ENCODE measurements at places on chromosomes 6 and 20.
A peak's percentile ranks its signal among the peaks of the same experiment; 100 is the strongest.

GRCh38 chr20:62929051-62929538 lies 2.8 kb upstream of the DIDO1 start:
- peak overlapping the region; percentile 34 for H3K27ac ChIP-seq
- peaks cover 6% of the 10 kb centered on the region for H3K4me1 ChIP-seq
- peak overlapping the region; percentile 32 for H3K4me3 ChIP-seq
- DNase-seq, result no peak
- H3K36me3 ChIP-seq, result 0 out of 2 replicates have a peak, but pooled peaks cover 3% of the 10 kb centered on the region

GRCh38 chr6:169324656-169325459 lies 71.2 kb upstream of the THBS2 start:
- H3K4me1 ChIP-seq, result no peaks in the 10 kb centered on the region
- no peaks in the 10 kb centered on the region for H3K36me3 ChIP-seq
- no peak overlapping the region for H3K27ac ChIP-seq
- no peak overlapping the region for H3K4me3 ChIP-seq
- DNase-seq, result no peak

- H3K27ac ChIP-seq, result no peak overlapping the region
- no peak for DNase-seq
- H3K4me1 ChIP-seq, result no peaks in the 10 kb centered on the region
- no peak overlapping the region for H3K4me3 ChIP-seq
- no peaks in the 10 kb centered on the region for H3K27me3 ChIP-seq
- no peaks in the 10 kb centered on the region for H3K36me3 ChIP-seq
Measured at GRCh38 chr20:52867305-52867704, 104.9 kb upstream of the TSHZ2 start.

GRCh38 chr6:134553936-134554335 lies 236.0 kb upstream of the SGK1 start:
- no peak overlapping the region for H3K27ac ChIP-seq
- no peaks in the 10 kb centered on the region for H3K36me3 ChIP-seq
- no peak overlapping the region for H3K4me3 ChIP-seq
- DNase-seq, result no peak
- no peaks in the 10 kb centered on the region for H3K27me3 ChIP-seq
- H3K4me1 ChIP-seq, result no peaks in the 10 kb centered on the region

DNA sequence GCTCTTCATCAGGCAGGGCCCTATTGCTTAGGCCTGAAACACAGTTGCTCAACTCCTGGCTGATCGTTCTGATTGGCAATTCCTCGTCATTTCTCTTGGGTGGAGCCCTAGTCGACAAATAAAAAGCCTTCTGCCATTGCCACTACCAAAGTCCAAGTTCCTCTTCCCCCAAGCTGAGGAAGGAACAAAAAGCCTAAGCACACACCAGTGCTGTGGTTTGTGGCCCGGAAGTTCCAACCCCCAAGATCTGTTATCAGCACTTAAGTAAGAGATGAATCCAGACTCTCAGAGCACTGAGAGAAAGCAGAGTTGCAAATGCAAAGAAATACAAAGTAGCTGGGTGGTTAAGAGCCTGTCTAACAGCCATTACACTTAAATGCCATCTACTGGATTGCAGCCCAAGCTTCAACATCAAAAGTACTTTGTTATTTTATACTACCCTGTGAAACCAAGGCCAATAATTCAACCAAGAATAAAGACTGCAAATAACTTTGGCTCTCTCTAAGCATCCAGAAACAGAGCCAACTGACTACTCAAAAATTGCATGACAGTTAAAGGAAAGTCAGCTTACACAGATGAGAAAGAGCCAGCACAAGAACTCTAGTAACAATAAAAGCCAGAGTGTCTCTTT lies 1024.0 kb downstream of the GRIK2 start:
- no peaks in the 10 kb centered on the region for H3K4me1 ChIP-seq
- H3K4me3 ChIP-seq, result no peak overlapping the region
- H3K36me3 ChIP-seq, result no peaks in the 10 kb centered on the region

- no peaks in the 10 kb centered on the region for H3K36me3 ChIP-seq
- H3K27ac ChIP-seq, result no peak overlapping the region
- H3K27me3 ChIP-seq, result no peaks in the 10 kb centered on the region
- H3K4me3 ChIP-seq, result no peak overlapping the region
- H3K4me1 ChIP-seq, result no peaks in the 10 kb centered on the region
Measured at GRCh38 chr6:166849749-166850183, 106.6 kb downstream of the RNASET2 start.

DNA sequence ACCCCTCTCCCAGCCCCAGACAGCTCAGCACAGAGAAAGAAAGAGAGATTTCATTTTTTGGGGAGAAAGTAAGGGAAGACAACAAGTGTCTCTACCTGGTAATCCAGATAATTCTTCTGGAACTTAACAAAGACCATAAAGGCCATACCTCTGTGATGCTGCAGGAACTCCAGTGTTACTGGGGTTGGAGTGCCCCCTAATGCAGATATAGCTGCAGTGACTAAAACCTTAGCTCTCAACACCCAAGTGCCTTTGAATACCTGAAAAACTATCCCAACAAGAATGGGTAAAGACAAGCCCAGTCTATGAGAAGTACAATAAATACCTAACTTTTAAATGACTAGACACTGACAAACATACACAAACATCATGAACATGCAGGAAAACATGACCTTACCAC lies 365.3 kb upstream of the PTCHD4 start:
- no peak overlapping the region for H3K27ac ChIP-seq
- no peaks in the 10 kb centered on the region for H3K4me1 ChIP-seq
- no peaks in the 10 kb centered on the region for H3K27me3 ChIP-seq
- H3K4me3 ChIP-seq, result no peak overlapping the region

DNA sequence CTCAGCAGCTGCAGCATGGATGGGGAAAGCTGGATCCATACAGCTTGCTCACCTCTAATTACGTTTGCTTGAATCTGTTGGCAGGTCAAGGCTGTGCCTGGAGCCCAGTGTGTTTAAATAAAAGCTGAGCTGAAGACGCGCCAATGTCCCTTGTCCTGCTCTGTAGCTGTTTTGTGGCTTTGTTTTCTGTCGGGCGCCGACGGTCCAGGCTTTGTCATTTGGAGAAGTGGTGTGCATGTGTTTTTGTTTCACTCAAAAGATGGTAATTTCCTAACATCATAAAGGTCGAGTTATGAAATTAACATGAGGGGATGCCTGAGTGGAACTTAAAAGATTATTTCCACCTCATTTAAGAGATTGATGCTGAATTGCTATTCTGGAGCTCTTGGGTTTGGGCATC lies 107.6 kb downstream of the SLC24A3 start:
- H3K27me3 ChIP-seq, result no peaks in the 10 kb centered on the region
- DNase-seq, result no peak
- H3K4me1 ChIP-seq, result no peaks in the 10 kb centered on the region
- H3K4me3 ChIP-seq, result no peak overlapping the region
- H3K36me3 ChIP-seq, result no peaks in the 10 kb centered on the region
- H3K27ac ChIP-seq, result no peak overlapping the region

GRCh38 chr6:145070791-145071190 lies 664.5 kb downstream of the EPM2A start:
- H3K4me3 ChIP-seq, result no peak overlapping the region
- no peaks in the 10 kb centered on the region for H3K4me1 ChIP-seq
- H3K27ac ChIP-seq, result no peak overlapping the region
- H3K27me3 ChIP-seq, result no peaks in the 10 kb centered on the region
- no peak for DNase-seq

- DNase-seq, result no peak
- no peak overlapping the region for H3K4me3 ChIP-seq
- no peaks in the 10 kb centered on the region for H3K4me1 ChIP-seq
- no peaks in the 10 kb centered on the region for H3K36me3 ChIP-seq
- no peak overlapping the region for H3K27ac ChIP-seq
- no peaks in the 10 kb centered on the region for H3K27me3 ChIP-seq
Measured at GRCh38 chr6:83589076-83589475, 76.7 kb downstream of the PRSS35 start.

- H3K27ac ChIP-seq, result no peak overlapping the region
- H3K36me3 ChIP-seq, result no peaks in the 10 kb centered on the region
- H3K27me3 ChIP-seq, result no peaks in the 10 kb centered on the region
- no peak for DNase-seq
- no peaks in the 10 kb centered on the region for H3K4me1 ChIP-seq
- H3K4me3 ChIP-seq, result no peak overlapping the region
Measured at GRCh38 chr6:21855811-21856455, 262.4 kb downstream of the SOX4 start.

DNA sequence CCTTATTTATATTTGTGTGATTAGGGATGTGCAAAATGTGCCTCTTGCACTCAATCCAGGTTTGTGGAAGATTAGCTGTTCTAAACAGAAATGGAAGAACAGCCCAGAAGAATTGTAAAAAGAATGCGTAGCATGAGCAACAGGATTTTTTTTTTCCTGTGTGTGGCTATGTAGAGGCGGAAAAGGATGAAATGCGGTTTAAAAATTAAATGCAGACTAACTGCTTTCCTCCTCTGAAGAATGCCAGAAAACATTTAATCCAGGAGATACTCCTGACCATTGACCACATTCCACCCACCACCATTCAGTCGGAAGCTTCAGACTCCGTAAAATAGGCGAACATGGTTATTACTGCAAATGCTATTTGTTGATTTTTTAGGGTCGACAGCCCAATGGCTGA lies 83.4 kb downstream of the BMP6 start:
- H3K27me3 ChIP-seq, result no peaks in the 10 kb centered on the region
- no peak overlapping the region for H3K27ac ChIP-seq
- no peaks in the 10 kb centered on the region for H3K36me3 ChIP-seq
- H3K4me3 ChIP-seq, result no peak overlapping the region

DNA sequence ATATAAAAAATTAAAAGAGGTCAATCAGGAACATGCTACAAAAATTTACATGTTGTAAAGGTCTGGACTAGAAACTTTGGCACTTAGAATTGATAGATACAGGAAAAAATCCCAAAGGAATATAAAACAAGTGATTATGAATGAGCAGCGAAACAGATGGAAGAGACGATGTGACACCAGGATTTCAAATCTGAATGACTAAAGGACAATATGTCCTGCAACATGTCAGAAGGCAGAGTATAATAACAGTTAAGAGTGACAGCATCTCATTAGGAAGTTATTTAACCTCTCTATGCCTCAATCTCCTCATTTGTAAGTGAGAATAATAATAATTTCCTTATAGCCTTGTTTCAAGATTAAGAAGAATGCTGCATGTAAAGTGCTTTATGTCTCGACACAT lies 50.3 kb downstream of the FRK start:
- no peak overlapping the region for H3K4me3 ChIP-seq
- no peaks in the 10 kb centered on the region for H3K27me3 ChIP-seq
- H3K36me3 ChIP-seq, result no peaks in the 10 kb centered on the region
- DNase-seq, result no peak
- H3K27ac ChIP-seq, result no peak overlapping the region
- no peaks in the 10 kb centered on the region for H3K4me1 ChIP-seq

- DNase-seq, result no peak
- H3K36me3 ChIP-seq, result no peaks in the 10 kb centered on the region
- no peak overlapping the region for H3K4me3 ChIP-seq
Measured at GRCh38 chr6:16902502-16902901, 141.2 kb upstream of the ATXN1 start.

GRCh38 chr6:154474648-154475428 lies 35.6 kb downstream of the CNKSR3 start:
- no peaks in the 10 kb centered on the region for H3K4me1 ChIP-seq
- H3K36me3 ChIP-seq, result no peaks in the 10 kb centered on the region
- DNase-seq, result no peak

DNA sequence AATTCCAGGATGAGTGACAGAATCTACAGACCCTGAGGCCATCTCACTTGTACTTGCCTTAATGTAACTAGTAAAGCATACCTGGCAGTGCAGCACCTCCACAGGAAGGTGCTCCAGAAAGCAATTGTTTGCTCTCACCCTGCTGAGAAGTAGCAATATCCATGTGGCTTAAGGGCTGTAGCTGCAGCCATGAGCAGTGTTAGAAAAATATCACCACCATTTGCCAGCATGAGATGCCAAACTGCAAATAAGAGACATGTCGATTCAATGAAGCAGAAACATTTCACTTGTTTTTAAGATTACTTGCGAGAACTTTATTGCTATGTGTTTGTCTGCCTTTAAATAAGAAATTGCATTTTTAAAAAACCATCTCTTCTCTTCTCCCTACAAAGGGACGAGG lies 151.5 kb downstream of the PRL start:
- no peaks in the 10 kb centered on the region for H3K27me3 ChIP-seq
- no peak overlapping the region for H3K27ac ChIP-seq
- no peak for DNase-seq
- H3K4me3 ChIP-seq, result no peak overlapping the region

- DNase-seq, result no peak
- H3K27me3 ChIP-seq, result no peaks in the 10 kb centered on the region
- H3K4me1 ChIP-seq, result no peaks in the 10 kb centered on the region
- H3K27ac ChIP-seq, result no peak overlapping the region
- H3K36me3 ChIP-seq, result no peaks in the 10 kb centered on the region
- H3K4me3 ChIP-seq, result no peak overlapping the region
Measured at GRCh38 chr6:13098793-13099570, 229.4 kb downstream of the TBC1D7 start.

GRCh38 chr6:44126320-44127149 lies 717 bp downstream of the MRPL14 start:
- no peak for DNase-seq
- H3K36me3 ChIP-seq, result no peaks in the 10 kb centered on the region
- H3K27ac ChIP-seq, result no peak overlapping the region
- H3K27me3 ChIP-seq, result no peaks in the 10 kb centered on the region

GRCh38 chr6:108051481-108051880 lies 23.1 kb downstream of the OSTM1 start:
- no peaks in the 10 kb centered on the region for H3K27me3 ChIP-seq
- H3K27ac ChIP-seq, result no peak overlapping the region
- no peak for DNase-seq
- H3K4me1 ChIP-seq, result no peaks in the 10 kb centered on the region
- no peak overlapping the region for H3K4me3 ChIP-seq

DNA sequence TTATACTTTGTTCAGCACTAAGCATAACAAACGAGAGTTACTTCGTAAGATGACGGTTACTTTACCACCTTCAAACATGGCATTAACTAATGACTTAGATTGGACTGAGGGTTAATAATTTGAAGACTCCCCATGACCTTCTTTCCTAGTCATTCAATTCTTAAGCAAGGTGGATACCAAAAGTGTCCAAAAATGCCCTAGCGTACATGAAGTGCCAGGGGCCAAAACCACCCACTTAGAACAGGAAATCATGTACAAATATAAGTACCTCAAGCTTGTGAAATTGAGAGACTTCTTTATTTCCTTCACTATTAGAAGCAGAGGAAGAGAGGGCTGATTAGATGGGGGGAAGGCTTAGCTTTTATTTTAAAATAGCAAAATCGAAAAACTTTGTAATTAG lies 166.4 kb downstream of the ATXN1 start:
- 0 out of 2 replicates have a peak, but pooled peaks cover 3% of the 10 kb centered on the region for H3K4me1 ChIP-seq
- H3K27ac ChIP-seq, result no peak overlapping the region
- no peaks in the 10 kb centered on the region for H3K36me3 ChIP-seq
- no peaks in the 10 kb centered on the region for H3K27me3 ChIP-seq
- H3K4me3 ChIP-seq, result no peak overlapping the region

DNA sequence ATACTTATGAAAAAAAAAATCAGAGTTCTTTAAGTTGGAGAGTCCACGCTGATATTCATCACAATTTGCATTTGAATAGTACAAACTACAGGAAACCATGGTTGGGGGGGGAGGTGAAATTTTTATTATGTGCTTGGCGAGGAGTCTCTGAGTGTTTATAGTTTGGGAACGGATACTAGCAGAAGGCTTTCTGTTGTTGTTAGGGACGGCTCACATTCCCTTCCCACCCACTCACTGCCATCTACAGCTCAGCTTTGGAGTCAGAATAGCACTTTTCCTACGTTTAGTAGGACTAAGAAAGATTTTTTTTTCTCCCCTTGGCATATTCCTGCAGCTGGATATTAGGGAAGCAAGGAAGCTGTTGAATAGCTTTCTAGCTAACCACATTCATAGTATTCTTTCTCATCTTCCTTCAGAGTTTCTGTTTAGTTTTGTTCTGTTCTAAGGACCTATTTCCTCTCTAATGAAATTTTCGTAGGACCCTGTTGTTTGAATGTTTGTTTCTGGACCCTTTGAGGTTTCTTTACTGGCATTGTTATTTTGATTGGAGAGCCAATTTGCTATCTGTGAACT lies 235.1 kb upstream of the ZNF217 start:
- no peaks in the 10 kb centered on the region for H3K36me3 ChIP-seq
- no peak for DNase-seq
- H3K4me1 ChIP-seq, result no peaks in the 10 kb centered on the region
- H3K27ac ChIP-seq, result no peak overlapping the region
- no peak overlapping the region for H3K4me3 ChIP-seq
- no peaks in the 10 kb centered on the region for H3K27me3 ChIP-seq
